ENCODE measurements at places on chromosomes 16 and 17.

- DNase-seq: no peak
Measured at GRCh38 chr17:75124041-75124818, 7.3 kb downstream of the NT5C start.

GRCh38 chr17:79620207-79621038 lies 9.6 kb upstream of the RBFOX3 start:
- DNase-seq: no peak

DNA sequence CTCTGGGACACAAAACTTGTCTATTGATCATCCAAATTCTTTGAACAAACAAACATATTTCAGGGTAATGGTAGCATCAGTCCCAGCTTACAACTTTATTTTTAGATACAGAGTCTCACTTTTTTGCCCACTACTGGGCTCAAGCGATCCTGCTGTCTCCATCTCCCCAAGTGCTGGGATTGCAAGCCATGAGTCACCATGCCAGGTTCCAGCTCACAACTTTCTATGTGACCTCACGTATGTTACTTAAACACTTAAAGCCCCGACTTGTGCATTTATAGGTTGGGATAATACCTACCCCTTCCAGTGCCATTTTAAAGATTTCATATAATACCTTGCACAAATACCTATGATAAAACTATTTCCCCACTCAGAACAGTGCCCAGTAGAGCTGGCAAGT lies 42.0 kb upstream of the KSR1 start:
- DNase-seq: no peak

GRCh38 chr17:42681976-42682721 lies at the start of gene CNTNAP1:
Gene CNTNAP1 (plus strand): TSS chr17:42682531. CDS start chr17:42682830, 299 bp downstream.
- DNase-seq: peak; percentile 87

DNA sequence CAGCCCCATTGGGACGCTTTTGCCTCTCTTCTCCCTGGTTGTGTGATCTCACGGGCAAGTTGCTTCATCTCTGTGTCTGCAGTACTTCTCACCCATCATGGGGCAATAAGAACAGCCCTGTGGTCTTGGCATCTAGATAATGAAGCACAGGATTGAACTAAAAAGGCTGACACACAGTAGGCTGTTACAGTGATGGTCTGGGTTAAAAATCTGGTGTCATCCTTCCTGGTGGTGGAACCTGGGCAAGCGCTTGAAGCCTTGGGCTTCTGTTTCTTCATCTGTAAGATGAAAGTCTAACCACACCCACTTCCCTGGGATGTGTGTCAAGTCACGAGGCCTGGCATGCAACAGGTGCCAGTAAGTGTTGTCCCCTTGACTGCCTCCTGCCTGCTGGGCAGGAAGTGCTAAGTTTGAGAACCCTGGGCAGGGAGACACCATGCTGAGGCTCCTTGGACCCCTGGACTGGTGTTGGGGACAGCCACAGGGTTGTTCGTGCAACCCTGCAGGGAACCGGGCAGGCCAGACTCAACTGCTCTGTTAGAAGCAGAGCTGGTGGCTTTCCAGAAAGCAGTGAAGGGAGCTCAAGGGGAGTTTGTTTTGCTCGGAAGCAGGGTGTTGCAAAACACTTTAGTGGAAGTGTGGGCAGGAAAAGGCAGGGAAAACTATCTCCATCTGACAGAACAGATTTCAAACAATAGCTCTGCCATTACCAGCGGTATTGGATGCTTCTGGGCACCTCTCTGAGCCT lies 5.9 kb upstream of the MAP2K3 start:
- no peak for DNase-seq

- no peak for DNase-seq
Measured at GRCh38 chr17:37388266-37388665, 12.5 kb downstream of the C17orf78 start.

- no peak for DNase-seq
Measured at GRCh38 chr16:49967012-49967559, 57.9 kb upstream of the CNEP1R1 start.

DNA sequence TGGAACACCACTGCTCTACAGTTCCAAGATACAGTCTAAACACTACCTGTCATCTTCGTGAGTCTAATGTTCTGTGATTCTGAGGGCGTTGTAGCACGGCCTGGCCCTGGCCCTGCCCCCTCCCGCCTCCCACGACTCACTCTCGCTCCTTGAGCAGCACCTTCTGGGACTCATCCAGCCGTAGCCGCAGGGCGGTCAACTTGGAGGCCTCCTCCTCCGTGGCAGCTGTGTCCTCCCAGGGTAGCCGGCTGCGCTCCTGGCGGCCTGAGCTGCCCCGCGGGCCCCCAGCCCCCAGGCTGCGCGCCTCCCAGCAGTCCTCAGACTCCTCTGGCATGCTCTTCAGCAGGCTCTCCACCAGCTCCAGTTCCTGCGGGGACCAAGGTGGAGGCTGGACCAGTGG lies 10.6 kb downstream of the CCDC102A start:
- no peak for DNase-seq

GRCh38 chr16:15928261-15929104 lies 20.9 kb upstream of the ABCC1 start:
- no peak for DNase-seq

DNA sequence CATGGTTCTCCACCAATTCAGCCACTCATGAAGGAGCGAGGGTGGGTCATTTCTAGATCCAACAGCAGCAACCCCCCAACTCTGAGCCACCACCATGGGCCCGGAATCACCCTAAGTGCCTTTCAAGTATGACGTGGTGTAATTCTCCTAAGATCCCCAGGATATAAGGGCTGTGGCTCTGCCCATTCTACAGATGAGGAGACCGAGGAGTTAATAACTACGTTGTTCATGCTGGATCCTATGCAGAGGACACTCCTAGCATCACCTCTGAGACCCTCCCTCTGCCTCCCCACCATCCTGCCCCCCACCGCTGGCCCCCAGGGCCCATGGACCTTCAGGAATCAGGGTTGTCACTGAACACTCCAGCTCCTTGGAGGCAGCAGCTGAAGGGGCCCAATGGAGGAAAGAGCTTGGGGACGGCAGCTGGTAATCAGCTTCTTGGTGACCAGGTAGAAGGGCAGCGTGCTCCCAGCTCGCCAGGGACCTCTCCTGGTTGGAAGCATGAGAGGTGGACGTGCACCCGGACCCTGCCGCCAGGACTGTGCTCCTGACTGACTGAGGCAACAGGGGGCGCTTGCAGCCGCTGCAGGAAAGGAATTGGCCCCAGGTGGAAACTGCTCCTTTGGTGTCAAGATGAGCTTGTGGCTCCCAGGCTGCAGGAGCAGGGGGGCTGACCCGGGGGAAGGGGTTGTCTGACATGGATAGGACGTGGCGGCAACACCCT lies 28.2 kb upstream of the CACNG1 start:
- no peak for DNase-seq

DNA sequence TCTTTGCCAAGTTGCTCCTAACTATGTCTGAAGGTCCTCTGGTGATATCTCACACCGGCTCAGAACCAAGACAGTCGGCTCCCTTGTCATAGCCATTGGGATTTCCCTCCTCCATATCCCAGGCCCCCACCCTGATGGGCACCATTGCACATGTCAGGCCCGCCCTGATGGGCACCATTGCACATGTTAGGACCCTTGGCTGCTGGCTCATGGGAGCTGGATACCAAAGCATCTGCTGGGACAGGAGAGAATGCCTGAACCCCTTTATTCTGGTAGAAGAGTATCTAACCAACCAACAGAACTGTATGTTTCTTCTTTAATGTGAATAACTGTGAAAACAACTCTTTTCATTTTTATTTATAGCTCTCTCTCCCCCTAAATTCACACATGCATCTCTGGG lies 454.5 kb upstream of the HSBP1 start:
- no peak for DNase-seq

DNA sequence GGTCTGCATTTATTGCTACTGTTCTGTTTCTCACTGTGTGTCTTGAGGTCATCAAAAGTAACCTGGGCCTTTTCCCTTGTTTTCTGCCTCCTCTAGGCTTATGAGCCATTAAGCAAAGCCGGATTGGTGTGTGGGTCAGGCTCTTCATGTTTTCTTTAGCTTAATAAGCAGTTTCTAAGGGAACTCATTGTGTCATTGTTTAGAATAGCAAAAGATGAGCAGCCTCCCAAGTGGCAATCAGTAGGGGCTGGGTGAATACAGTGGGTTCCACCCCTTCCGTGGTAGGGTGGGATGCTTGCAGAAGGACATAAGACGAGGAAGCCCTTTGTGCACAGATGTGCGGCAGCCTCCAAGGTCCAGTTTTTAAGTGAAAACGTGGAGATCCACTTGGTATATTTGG lies 34.5 kb downstream of the ABCC1 start:
- peak; percentile 18 for DNase-seq
